ENCODE measurements at places on chromosomes 3 and 15.
A peak's percentile ranks its signal among the peaks of the same experiment; 100 is the strongest.

DNA sequence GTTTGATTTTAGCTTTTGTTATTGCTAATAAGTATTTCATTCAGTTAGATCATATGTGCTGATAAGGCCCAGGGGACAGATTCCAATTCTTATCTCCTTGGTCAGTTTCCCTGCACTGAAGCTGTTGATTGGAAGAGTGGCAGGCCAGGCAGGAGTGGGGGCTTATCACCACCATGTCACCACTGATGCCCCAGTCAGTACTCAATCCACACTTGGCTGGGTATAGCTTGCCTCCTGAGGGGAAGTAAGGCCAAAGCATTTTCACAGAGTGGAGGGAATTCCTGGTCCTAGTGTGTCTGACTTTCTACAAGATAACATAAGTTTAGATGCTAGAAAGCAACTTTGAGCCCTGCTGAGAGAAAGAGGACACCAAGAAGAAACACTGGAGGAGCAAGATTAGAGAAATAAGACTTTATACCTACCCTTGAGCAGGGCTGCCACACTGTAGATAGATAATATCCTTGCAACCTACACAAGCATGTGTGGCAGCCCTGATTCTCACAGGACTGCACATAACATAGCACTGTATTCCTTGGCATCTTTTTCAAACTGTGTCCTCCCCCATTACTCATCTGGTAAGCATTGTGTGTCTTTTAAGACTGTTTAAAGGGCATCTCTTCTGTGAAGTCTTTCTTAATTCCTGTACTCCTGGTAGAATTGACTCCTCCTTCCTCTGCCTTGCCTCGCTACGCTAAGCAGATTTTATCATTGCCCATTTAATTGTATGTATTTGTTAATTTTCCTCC lies 24.3 kb downstream of the OXNAD1 start:
- peak; percentile 25 for DNase-seq

DNA sequence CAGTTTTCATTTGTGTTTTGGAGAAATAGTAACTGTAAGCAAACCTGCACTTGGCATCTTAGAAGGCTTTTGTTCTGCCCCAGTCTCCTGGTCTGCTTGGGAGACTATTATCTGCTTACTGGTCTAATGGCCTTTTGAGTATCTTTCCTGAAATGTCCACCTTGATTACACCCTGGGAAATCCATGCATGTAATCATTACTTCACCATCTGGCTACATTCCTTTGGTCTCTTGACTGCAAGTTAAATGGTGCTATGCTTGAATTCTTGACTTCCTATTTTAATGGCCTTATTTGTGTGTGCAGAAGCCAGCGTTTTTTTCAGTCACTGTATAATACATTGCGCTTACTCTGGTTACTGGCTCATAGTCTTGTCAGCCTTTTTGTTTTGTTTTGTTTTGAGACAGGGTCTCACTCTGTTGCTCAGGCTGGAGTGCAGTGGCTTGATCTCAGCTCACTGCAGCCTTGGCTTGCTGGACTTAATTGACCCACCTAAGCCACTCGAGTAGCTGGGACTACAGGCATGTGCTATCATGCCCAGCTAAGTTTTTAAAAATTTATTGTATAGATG lies 30.0 kb downstream of the CHD2 start:
- no peak for DNase-seq

GRCh38 chr3:124316034-124316287 lies 324.0 kb upstream of the ROPN1 start:
- no peak for DNase-seq

GRCh38 chr3:46442576-46443530 lies 21.9 kb downstream of the LTF start:
- DNase-seq, result no peak

DNA sequence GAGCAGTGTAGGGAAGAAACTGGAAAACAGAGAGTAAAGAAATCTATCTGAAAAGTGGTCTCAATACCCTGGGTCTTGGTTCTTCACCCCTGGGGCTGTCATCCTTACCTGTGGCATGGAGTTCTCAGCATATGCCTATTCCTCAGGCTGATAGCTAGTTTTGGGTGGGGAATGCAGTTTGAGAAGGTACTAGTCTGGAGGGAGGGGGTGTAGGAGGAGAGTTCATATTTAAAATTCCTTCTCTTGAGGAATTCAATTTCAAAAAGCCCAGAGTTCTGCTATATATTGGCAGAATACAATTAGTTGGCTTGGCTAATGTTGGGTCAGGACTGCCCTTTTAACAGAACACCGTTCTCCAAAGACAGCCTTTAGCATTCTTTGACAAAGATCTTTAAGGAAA lies 82.9 kb upstream of the NPHP3 start:
- no peak for DNase-seq
